ENCODE measurements at places on chromosomes 5 and 9.

- H3K4me3 ChIP-seq: no peak overlapping the region
- H3K27ac ChIP-seq: no peak overlapping the region
- H3K4me1 ChIP-seq: no peaks in the 10 kb centered on the region
- no peak for DNase-seq
- no peaks in the 10 kb centered on the region for H3K36me3 ChIP-seq
Observed at GRCh38 chr5:122089096-122090013, 11.3 kb upstream of the LOX start.

DNA sequence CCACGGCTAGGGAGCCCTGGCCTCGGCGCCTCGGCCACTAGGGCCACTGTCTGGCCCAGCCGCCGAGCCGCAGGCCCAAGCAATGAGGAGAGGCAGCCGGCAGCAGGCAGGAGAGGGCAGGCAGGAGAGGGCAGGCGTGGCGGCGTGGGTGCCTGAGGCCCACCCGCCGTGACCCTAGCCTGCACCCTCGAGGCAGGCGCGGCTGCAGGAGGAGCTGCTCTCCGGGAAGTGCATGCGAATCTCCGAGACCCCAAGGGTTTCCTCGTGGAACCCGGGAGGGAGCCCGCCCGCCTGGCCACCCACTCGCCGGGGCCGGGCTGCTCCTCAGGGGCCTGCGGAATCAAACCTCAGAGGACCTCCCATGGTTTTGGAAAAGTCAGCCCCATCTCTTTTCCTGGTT lies 9.3 kb downstream of the GRIN1 start:
- no peak overlapping the region for H3K4me3 ChIP-seq
- H3K36me3 ChIP-seq: peaks cover 4% of the 10 kb centered on the region
- peaks cover 22% of the 10 kb centered on the region for H3K27me3 ChIP-seq
- DNase-seq: no peak
- no peak overlapping the region for H3K27ac ChIP-seq

- DNase-seq: no peak
- H3K27me3 ChIP-seq: no peaks in the 10 kb centered on the region
- H3K27ac ChIP-seq: no peak overlapping the region
- peak overlapping the region; percentile 18 for H3K4me3 ChIP-seq
- H3K36me3 ChIP-seq: peaks cover 13% of the 10 kb centered on the region
Observed at GRCh38 chr9:127723444-127723843, 7.6 kb downstream of the TTC16 start.

- peaks cover 43% of the 10 kb centered on the region for H3K4me1 ChIP-seq
- peaks cover 23% of the 10 kb centered on the region for H3K36me3 ChIP-seq
- H3K27me3 ChIP-seq: no peaks in the 10 kb centered on the region
- H3K27ac ChIP-seq: peak overlapping the region; percentile 97
- DNase-seq: no peak
- peak overlapping the region; percentile 95 for H3K4me3 ChIP-seq
Observed at GRCh38 chr9:32524892-32525708, 896 bp downstream of the RIGI start.

DNA sequence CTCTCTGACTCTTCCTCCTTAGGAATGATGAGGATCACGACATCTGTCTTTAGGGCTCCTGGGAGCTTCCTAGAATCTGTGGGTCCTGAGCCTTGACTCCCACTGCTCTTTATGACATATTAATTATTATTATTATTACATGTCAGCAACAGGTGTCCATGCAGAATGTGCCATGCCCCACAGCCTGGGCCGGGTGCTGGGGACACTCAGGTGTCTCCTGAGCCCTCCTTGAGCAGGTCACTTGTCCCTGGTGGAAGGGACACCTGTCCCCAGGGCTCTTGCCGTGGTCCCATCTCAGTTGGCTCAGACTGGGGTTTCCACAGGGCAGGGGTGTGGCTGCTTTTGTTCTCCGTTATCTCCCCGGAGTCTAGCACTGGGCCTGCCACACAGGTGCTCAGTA lies 34.2 kb downstream of the PTGES start:
- H3K4me3 ChIP-seq: no peak overlapping the region
- DNase-seq: no peak
- no peaks in the 10 kb centered on the region for H3K4me1 ChIP-seq
